ENCODE measurements at places on chromosomes 11 and 22.

GRCh38 chr22:49685116-49685515 lies 142.6 kb downstream of the BRD1 start:
- DNase-seq = no peak

- no peak for DNase-seq
Observed at GRCh38 chr11:119594639-119595249, 134.3 kb downstream of the NECTIN1 start.

GRCh38 chr11:34432822-34433221 lies 5.9 kb upstream of the CAT start:
- no peak for DNase-seq

- DNase-seq = no peak
Observed at GRCh38 chr11:40328890-40329614, 1130.4 kb downstream of the LRRC4C start.

DNA sequence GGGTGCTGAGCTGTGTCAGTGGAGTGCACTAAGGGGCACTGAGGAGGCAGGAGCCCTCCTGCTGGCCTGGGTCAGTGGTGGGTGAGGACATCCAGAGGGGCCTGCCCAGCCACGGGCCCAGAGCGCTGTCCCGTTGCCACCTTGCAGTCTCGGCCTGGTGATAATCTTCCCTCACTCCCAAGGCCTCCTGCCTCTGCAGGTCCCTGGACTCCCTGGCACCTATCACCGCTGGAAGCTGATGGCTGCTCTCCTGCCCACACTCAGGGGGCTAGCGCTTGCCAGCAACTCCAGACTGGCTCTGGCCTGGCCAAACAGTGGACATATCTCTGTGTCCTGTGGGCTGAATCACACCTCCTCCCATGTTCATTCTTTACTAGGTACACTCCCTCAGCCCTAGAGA lies 86.5 kb upstream of the PITPNB start:
- DNase-seq = no peak

GRCh38 chr22:49396817-49397216 lies 430.9 kb downstream of the BRD1 start:
- peak; percentile 13 for DNase-seq

DNA sequence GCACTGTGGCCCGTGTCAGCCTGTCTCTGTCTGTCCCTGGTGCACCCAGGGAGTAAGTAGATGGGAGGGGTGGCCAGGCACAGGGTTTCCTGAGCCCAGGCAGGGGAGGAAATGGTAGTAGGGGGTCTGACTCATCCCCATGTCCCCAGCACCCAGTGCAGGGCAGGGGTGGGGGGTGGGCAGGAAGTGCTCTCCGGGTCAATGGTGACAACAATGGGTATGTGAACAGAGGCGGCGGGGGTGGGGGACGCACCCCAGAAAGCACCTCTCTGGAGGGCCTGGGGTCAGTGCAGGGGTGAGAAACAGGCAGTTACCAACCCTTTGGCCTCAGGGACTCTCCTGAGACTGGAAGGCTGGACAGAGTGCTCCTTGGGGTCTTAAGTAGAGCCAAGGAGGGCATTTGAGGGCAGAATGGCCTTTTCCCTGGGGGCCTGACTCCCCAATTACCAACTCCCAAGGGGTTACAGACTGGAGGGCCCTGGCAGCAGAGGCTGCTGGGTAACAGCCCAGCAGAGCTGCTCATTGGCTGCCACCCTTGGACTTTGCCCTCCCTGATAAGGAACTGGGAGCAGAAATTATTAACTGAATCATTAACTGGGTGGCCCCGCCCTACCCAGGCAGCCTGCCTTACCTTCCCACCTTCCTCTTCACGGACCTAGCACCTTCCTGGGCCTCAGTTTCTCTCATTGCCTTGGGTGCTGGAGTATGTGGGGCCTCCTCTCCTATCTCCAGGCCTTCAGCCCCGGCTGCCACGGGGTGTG lies 4.2 kb downstream of the MYRF start:
- DNase-seq = no peak

DNA sequence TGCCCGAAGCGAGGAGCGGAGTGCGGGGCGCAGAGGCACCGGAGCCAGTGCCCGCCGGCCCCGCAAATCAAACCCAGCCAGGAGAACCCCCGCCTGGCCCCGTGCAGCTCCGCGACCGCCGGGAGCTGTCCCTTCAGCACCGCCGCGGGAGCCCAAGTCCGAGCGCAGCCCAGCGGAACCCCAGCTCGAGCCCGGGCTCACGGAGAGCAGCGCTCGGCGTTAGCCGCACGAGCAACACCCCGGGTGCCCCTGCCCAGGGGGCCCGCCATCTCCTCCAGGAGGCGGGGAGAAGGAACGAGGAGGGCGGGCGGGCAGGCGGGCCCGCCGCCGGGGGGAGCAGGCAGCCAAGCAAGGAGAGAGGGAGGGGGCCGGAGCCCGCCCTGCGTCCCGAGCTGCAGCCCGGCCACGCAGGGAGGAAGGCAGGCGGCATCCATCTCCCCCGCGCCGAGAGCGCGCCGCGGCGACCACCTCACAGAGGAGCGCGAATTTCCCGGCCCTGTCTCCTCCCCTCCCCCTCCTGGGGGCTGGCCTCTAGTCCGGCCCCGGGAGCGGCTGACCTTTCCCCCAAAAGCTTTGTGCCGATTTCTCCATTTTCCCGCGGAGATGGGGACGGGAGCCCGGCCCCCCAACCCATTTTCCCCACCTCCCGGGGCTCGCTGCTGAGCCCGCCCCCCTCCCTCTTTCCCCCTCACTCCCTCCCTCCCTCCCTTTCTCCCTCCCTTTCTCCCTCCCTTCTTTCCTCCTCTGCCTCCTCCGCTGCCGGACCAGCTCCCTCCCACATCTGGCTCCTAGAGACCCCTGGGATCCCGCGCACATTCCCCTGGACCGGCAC lies 621 bp downstream of the KCNC1 start:
- peak; percentile 75 for DNase-seq

- DNase-seq = no peak
Observed at GRCh38 chr11:125370561-125371389, 125.3 kb downstream of the FEZ1 start.

GRCh38 chr22:36292823-36293530 lies 40.0 kb downstream of the APOL1 start:
- DNase-seq = no peak

Data from activated CD8-positive, alpha-beta memory T cell treated with anti-CD3 and anti-CD28 coated beads, Interleukin-2, amount 50 U/mL, for 48 hours (primary cell).